Nucleus accumbens (tissue), 56 donors: ENCODE measurements at places on chromosomes 11 and 22.

DNA sequence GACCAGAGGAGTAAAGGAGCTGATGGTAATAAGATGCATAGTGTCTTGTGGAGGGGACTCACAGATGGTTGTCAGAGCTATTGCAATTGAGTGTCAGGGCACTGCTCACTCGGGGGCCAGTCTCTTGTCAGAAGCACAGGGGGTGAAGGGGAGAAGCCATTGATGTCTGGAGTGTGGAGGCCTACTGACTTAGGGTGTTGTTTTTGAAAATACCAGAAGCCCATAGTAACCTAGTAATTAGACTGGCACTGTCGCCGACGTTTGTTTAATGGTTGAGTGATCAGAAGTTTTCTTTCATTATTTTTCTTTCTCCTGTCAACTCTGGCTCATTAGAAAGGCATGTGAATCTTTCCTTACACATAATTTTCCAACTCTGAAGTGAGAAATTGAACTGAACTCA lies 151.6 kb upstream of the TENM4 start:
- DNase-seq = no peak

- no peak for DNase-seq
These were observed 443.3 kb downstream of the BUD13 start for GRCh38 chr11:116329354-116330090.

GRCh38 chr22:38569181-38569971 lies 607 bp downstream of the DMC1 start:
- DNase-seq = no peak

DNA sequence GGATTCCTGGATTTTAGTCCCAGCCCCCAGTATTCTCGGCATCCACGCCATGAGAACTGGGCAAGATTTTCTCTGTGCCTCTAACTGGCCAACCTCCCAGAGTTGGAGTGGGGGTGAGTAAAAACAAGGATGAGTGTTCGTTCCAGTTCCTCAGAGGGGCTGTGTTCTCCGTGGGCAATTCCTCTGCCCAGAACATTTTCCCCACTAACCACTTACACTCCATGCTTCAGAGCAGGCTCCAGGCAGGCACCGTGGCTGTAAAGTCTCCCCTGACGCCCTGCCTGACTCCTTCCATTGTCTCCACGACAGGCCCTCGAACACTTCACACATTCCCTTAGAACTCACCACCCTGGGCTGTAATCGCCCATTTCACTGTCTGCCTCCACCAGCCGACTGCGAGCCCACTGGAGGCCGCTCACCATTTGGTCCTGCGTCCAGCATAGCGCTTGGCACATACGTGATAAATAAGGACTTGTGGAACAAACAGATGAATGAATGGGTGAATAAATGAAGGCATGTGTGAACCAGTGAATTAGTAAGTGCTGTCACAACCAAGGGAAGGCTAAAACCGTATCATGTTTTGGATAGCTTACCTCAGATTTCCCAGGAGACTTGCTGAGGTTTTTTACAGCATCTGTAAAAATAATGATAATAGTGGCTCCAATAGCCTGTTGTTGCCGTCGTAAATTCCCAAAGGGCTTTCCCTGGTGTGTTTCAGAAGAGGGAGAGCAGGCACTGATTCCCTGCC lies 6.1 kb downstream of the APLNR start:
- DNase-seq = no peak

- DNase-seq = no peak
These were observed 30.6 kb upstream of the PANX2 start for GRCh38 chr22:50139843-50140415.

- no peak for DNase-seq
These were observed 381.9 kb downstream of the LARGE1 start for GRCh38 chr22:33538277-33538885.

GRCh38 chr11:22163394-22163797 lies 29.5 kb upstream of the ANO5 start:
- no peak for DNase-seq

- DNase-seq = peak; percentile 16
These were observed 41.7 kb downstream of the KCNJ4 start for GRCh38 chr22:38413085-38414008.

GRCh38 chr11:16169956-16170847 lies 186.1 kb downstream of the SOX6 start:
- DNase-seq = no peak

GRCh38 chr11:60130496-60130895 lies 42.0 kb downstream of the MS4A2 start:
- no peak for DNase-seq

DNA sequence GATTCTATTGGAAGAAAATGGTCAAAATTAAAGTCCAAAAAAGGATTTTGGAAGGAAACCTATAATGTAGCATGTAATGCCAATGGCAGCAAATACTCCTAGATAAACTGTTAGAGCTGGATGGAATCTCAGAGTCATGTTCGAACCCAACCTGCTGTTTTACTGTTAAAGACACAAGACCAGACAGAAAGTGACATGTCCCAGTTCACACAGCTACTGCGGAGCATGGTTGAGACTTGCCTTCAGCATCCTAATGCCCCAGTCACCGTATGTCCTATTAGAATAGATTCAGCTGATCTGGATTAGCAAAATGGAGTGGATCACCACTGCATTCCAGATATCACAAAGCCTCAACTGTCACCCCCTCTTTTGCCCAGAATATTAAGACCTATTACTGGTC lies 14.9 kb downstream of the PISD start:
- no peak for DNase-seq

GRCh38 chr11:106398502-106399075 lies 321.1 kb downstream of the AASDHPPT start:
- DNase-seq = no peak

GRCh38 chr11:31060880-31061279 lies 308.7 kb downstream of the DCDC1 start:
- no peak for DNase-seq

GRCh38 chr11:67671211-67671520 lies 3.3 kb downstream of the ALDH3B2 start:
- no peak for DNase-seq

- no peak for DNase-seq
These were observed 189.1 kb upstream of the FAT3 start for GRCh38 chr11:92035488-92035887.

- DNase-seq = no peak
These were observed 1.0 kb upstream of the MAPK12 start for GRCh38 chr22:50262460-50262911.

GRCh38 chr11:37002831-37003230 lies 404.8 kb upstream of the RAG2 start:
- DNase-seq = no peak

DNA sequence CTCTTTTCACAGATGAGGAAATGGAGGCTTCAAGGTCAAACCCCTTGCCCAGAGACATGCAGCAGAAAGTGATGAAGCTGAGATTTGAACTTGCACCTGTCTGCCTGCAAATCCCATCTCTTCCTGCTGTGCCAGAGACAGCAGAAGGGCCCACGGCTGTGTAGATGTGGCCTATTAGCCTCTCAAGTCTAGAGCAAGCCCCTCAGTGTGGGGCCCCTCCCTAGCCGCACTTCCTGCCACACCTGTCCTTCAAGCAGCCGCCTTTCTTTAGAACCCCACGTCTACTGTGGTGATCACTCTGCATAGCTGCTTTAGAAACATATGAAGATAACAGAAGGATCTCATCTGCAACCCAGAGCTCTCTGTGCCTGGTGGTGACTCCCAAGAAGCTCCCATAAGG lies 41.2 kb upstream of the JAM3 start:
- DNase-seq = no peak

GRCh38 chr22:19291218-19291579 lies 320 bp downstream of the CLTCL1 start:
- peak; percentile 44 for DNase-seq
